ENCODE measurements at places on chromosomes 11 and 22.

- no peak for DNase-seq
Observed at GRCh38 chr11:69000831-69001242, 12.2 kb downstream of the MRGPRF start.

- no peak for DNase-seq
Observed at GRCh38 chr11:112655371-112655770, 305.8 kb upstream of the NCAM1 start.

DNA sequence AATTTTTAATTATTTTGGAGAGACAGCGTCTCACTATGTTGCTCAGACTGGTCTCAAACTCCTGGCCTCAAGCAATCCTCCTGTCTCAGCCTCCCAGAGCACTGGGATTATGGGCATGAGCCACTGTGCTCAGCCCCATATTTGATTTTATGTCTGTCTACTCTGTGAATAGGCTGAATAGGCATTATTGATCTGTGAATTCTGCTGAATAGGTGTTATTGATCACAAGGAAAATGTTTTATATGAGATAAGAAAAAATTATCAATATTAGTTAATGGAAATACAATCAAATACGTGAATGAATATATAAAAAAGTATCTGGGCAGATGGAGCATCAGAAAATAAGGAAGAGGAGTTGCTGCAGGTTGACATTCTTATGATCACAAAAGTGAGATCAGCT is 483.4 kb upstream of the LARGE1 start:
- DNase-seq = no peak

DNA sequence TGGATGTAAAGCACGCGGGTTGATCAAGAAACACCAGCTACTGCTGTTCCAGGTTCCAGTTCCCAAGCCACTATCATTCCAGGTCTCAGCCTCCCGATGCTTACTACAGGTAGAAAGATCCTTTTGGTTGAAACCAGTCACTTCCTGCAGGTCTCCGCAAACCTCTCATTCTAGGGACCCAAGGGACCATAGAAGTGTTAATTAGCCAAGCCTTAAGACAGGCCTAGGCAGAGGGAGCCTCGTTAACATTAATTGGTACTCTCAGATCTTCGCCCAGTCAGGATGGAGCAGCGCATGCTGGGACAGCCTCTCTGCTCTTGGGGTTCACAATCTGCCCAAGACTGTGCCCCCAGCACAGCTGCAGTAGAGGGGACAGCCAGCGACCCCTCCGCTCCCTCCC is 11.2 kb upstream of the OAF start:
- DNase-seq = no peak

DNA sequence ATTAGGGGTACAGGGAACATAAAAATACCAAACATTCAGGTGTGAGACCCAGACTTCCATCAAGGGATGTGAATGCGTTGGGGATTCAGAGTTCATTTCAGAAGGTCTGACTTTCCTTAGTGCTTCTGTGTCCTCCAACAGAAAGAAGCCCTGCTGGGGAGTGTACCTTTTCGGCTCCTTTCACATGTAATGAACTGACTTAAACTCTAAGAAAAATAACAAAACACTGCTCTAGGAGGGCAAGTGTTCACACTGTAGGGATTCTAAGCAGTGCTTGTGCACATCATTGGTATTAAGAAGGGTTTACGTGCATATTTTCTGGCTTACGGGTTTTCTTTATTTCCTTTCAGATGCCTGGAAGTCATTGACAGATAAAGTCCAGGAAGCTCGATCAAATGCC is 15.7 kb upstream of the TTC36 start:
- no peak for DNase-seq

GRCh38 chr11:62832336-62833234 is at the start of gene TEX54:
Gene TEX54, minus strand, starts transcription at chr11:62832841.
- peak; percentile 93 for DNase-seq

- no peak for DNase-seq
Observed at GRCh38 chr11:95279921-95280868, 49.2 kb upstream of the SESN3 start.

DNA sequence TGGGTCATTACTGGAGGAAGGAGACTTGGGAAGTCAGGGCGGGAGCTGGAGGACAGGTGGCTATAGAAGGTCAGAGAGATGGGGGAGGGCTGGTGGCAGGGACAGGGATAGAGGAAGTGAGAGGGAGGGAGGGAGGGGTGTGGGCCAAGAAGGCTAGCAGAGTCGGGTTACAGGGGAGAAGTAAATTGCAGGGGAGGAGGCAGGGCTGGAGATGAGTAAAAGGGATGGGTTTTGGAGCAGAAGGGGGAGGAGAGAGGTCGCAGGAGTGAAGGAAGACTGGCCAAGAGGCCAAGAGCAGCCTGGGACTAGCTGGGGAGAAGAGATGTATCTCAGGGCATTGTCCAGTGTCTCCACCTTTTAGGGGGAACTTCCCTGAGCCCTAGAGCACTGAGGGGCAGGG is 33.0 kb downstream of the LRRC10B start:
- no peak for DNase-seq

GRCh38 chr11:45082744-45083543 is 63.5 kb upstream of the PRDM11 start:
- no peak for DNase-seq

GRCh38 chr22:44670220-44670988 is 31.6 kb upstream of the PRR5 start:
- DNase-seq = no peak

DNA sequence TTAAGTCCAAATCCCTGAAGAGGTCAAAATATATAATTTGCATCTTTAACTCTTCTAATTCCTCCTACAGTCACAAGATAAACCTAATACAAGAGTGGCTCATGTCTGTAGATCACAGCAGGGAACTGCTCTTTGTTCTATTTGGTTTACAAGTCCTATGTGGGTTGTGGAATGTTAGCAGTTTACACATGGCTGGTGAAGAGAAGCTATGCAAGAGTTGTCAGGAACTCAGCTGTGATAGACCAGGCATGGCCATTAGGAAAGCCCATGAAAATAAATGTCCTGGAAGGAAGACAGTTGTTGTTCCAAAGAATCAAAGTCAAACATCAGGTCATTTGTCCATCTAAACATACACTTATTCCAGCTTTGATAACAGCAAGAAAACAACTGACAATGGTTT is 312.4 kb upstream of the PITPNB start:
- DNase-seq = no peak

- DNase-seq = no peak
Observed at GRCh38 chr11:76617553-76618265, 52.8 kb downstream of the LRRC32 start.

GRCh38 chr22:22811016-22812009 is 76.3 kb upstream of the IGLL5 start:
- DNase-seq = no peak

DNA sequence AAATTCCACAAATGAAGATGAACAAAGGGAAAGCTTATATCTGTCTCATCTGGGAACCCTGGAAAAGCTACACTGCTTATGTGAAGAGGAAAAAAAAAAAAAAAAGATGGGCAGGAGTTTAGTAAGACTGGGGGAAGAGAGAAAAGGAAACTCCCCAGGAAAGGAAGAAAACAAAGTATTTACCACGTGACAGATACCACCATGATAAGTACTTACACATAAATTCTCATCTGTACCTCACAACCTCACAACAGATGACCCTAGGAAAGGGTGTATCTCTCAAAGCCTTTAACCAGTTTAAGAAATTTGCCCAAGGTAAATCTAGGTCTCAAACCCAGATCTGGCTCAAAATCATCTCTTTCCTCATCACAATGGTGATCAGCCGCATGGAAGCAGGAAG is 77.1 kb downstream of the GAB2 start:
- no peak for DNase-seq

DNA sequence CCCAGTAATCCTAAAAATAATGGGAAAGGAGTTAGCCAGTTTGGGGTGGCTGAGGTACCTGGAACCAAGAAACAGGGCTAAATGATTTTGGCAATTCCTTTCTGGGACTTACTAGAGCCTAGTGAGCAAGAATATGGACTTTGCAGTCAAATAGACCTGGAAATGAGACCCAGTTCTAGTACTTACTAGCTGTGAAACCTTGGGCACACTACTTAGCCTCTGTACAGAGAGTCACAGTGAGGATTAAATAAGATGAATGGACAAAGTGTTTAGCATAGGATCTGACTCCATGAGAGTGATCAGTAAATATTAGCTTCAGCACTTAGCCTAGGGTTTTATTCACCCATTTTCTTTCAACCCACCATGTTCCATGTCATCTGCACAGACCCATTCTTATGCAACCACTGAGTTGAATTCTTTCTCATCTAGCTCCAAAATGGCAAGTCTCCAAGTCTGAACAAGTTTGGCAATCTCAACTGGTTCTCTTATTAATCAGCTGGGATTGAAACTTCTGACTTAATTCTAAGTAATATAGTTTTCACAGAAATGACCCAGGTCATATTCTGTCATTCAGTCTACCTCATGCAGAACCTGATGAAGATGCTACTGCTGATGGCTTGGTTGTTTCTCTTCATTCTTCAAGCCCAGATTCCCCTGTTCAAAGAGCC is 15.0 kb upstream of the SORL1 start:
- no peak for DNase-seq

Measured in right kidney (tissue), 9 donors.